Activated CD4-positive, CD25-positive, alpha-beta regulatory T cell (primary cell): ENCODE measurements at places on chromosomes 7 and 10.

DNA sequence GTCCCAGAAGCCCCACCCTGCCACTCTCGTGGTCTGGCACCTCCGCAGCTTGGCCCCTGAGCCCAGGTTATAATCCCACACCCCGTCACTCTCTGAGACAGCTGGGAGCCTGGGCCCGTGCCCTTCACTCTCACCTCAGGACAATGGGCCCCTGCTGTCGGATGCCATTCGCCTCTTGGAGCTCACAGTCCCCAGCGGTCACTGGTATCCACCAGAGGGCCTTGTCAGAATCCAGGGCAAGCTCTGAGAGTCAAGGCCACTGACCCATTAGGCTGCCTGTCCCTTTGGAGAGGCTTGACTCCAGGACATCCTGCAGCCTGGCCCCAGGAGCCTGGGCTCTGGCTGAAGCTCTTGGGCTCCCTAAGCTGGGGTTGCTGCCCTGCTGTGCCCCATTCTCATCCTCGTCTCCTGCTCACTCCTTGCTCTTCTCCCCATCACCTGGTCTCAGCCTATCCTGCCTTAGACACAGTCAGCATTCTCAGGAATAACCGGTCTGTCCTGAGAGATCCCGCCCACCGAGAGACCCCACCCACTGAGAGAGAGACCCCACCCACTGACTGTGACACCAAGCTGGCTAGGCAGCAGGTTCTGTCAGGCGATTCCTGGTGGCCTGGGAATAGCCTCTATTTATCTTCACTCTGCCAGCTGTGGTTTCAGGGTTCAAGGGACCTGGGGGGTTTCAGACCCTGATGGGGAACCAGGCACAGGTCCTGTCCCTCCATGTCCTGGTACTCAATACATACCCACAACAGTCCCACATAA lies 27.7 kb downstream of the CPXM2 start:
- no peak for DNase-seq

- no peak for DNase-seq
Measured at GRCh38 chr7:123398921-123399320, 135.5 kb downstream of the IQUB start.

- no peak for DNase-seq
Measured at GRCh38 chr10:70775679-70776454, 9.3 kb downstream of the TBATA start.

GRCh38 chr7:51017576-51018535 lies 235.2 kb upstream of the GRB10 start:
- no peak for DNase-seq

GRCh38 chr10:103281753-103282152 lies 4.8 kb downstream of the INA start:
- DNase-seq = no peak

GRCh38 chr7:11343136-11343535 lies 369.5 kb downstream of the PHF14 start:
- no peak for DNase-seq

- DNase-seq = no peak
Measured at GRCh38 chr7:42698600-42699374, 213.1 kb downstream of the C7orf25 start.

- DNase-seq = no peak
Measured at GRCh38 chr7:98802781-98803110, 67.1 kb downstream of the TMEM130 start.

GRCh38 chr7:30926313-30926712 lies 14.7 kb downstream of the AQP1 start:
- DNase-seq = no peak

DNA sequence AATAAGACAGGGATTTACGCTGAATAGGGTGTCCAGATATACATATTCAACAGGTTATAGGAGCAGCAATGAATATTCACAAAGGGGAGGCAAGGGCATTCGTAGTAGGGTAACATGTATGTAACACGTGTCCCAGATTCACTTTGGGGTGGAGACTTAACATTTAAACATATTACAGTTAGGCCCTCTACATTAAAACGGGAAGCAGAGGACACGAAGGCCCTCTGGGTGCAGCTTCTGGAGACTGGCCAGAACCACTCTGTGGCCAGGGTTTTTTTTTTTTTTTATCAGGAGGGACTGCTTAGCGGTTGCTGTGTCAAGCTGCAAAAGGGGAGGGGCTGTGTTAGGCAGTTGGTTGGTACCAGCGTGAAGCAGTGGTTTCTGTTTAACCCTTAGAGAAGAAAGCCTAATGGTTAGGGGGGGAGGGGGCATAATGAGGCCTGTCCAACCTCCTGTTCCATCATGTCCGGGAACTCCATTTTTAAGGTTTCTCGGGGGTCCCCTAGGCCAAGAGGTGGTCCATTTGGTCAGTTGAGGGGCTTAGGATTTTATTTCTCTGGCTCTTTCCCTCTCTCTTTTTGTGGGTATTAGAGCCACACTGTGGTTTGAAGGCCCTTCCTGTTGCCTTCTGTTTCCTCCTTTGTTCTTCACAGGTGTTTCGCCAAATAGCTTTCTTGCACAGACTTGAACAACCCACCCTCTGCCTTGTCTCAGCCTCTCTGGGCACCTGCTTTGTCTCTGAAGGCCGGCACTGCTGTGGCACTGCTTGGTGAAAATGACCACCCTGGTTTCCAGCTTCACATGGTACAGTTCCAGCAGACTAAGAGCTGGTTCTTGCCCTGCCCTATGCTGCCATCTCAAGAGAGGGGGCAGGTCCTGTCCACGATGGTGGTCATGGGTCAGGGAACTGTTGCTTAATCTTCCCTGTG lies 26.4 kb downstream of the PRF1 start:
- no peak for DNase-seq

GRCh38 chr7:111229916-111230315 lies 139.0 kb downstream of the LRRN3 start:
- DNase-seq = no peak

DNA sequence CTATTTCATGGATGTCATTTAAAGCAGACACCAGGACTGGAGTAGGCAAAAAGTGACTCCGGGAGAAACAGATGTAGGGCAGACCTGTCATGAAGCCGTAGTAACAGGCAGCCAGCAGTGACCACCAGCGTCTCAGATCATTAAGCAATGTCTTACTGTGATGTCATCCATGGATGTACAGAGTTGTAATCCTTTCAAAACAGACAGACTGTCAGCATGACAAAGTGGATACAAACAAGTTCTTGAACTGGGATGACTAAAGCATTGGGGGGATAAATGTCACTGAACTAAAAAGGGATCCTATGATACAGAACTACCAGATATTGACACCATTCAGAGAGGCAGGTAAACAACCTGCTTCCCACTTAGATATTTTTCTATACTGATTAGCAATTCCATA lies 675.5 kb downstream of the PARD3 start:
- DNase-seq = no peak

DNA sequence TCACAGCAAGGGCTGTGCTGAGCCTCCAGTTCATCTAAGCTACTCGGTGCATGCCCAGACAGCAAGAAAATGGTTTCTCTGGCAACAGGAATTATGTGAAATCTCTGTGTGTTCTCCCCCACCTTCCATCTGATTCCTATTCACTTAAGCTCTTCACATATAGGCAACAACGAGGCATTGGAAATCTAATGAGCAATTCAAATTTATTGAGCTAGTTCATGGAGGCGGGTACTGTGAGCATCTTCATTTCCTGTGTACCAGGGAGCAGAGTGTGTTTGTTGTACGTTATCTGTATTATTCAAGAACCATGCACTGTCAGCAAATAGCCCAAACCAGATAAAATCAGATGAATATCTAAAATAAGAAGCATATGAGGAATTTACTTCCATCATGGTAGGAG lies 739.1 kb downstream of the MAGI2 start:
- DNase-seq = no peak

DNA sequence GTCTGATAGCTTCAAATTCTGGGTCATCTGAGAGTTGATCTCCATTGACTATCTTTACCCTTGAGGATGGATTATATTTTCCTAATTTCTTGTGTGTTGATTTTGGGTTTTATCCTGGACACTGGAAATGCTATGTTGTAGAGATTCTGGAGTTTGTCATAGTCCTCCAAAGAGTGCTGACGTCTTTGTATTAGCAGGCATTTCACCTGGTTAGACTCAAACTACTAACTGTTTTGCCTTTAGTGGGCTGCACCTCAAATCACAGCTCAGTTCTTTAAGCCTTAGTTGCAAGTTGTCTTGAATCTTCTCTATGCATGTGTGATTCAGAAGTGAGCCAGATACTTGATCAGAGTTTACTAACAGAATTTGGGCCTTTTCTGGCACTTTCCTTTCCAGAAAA lies 264.3 kb downstream of the RPS24 start:
- no peak for DNase-seq

DNA sequence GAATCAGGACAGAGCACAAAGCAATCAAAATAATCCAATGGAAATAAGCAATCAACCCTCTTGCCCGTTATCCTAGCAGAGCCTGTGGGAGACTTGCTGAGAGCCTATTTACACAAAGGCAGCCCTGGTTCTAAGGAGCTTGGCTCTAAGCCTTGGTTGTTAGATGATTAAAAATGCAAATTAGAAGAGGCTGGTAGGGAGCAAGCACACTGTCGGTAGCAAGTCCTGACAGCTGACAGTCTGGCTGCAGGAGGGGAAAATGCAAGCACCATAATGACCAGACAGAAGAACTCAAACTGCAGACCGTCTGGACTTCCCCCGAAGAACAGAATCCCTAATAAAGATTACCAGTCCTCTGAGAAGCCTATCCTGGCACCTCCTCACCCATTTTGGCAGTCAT lies 131.8 kb upstream of the CTTNBP2 start:
- no peak for DNase-seq

GRCh38 chr7:27194686-27195379 lies 5.1 kb downstream of the HOXA13 start:
- no peak for DNase-seq

DNA sequence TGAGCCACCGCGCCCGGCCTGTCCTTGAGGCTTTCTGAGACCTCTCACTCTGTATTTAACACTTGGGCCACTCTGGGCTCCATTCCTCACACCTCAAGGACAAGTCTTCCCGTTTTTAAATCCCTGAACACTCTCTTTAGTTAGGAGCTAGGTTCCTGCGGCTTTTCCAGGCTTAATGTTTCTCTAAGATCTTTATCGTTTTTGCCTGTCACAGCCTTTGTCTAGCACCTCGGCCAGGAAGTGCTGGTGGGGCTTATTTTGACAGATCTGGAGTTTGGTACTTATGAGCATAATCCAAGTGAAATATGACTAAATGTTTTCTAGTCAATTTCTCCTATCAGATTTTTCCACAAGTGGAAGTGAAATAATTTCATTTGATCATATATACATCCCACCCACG lies 186.6 kb downstream of the DPY19L1 start:
- DNase-seq = no peak

GRCh38 chr7:47271749-47272148 lies 310.2 kb downstream of the TNS3 start:
- no peak for DNase-seq

DNA sequence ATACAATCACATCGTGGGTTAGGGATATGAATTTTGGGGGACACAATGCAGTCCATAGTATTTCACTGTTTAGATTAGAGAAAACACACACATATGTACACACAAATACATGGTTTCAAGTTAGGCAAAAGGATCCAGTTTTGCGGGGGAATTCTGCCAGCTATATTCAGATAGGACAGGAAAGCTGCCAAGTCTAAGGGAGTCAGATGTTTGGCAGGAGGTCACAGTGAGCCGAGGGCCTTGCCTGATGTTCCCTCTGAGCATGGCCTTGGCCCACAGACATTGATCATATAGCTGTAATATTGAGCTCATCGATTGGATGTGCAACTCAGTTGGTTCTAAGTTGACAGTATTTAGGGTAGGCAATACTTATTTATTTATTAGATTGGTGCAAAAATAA lies 122.8 kb downstream of the ADRA2A start:
- DNase-seq = no peak

GRCh38 chr10:96585736-96586418 lies 935 bp downstream of the TM9SF3 start:
- DNase-seq = no peak

DNA sequence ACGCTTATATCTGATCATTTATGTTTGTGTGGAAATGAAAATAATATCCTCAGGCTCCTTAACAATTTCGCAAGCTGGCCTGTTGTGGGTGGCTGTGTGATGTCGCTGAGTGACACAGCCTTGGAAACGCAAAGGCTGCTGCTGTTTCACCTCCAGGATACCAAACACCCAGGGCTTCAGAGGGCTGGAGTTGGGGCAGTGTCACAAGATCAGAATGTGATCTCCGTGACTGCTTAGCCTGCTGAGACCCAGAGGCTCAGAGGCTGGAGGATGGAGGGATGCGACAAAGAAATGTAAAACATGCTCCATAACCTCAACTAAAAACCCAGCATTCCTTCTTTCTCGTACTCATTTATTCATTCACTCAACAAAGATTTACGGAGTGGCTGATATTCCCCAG lies 37.2 kb upstream of the BMPER start:
- no peak for DNase-seq

DNA sequence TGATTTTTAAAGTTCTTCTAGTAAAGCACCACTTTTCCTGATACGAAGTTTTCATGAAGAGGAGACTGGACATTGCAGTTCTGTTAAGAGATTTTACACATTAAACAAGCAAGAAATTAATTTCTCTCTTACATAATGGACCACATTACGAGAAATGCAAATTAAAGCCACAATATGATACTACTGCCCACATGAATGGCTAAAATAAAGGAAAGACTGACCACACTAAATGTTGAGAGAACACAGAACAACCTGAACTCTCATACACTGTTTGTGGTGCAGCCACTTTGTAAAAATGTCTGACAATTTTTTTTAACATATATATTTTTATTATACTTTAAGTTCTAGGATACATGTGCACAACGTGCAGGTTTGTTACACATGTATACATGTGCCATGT lies 44.0 kb upstream of the HERPUD2 start:
- no peak for DNase-seq

- DNase-seq = no peak
Measured at GRCh38 chr7:48806731-48807130, 117.6 kb upstream of the CDC14C start.

- no peak for DNase-seq
Measured at GRCh38 chr10:80194373-80195045, 10.8 kb downstream of the ANXA11 start.

DNA sequence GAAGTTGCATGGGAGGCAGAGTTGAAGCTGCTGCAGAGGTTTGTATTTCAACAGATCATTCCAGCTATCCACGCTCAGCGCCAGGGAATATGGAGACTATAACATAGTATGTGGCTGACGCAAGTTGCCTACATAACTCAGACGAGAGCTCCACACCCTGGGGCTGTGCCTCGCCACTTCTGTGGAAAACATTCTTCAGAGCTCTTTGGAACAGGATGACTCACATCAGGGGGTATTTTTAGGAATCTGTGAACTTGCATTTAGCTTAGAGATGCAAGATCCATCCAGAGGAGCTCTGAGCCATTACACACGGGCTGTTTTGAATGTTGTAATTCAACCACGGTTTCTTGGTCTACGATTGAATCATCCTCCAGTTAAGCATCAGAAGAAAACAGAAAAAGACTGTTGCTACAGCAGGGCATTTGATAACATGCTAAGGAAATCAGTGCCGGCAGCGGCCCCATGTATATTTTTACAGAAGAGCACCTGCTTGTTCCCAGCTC lies 481.5 kb upstream of the AKR1E2 start:
- no peak for DNase-seq
